ENCODE measurements at places on chromosomes 2 and 18. TPM values are rescaled to one million over a fixed set of nuclear protein-coding genes. Genes with fewer than 3 reads are reported as not detected.

- no peak for DNase-seq
These were observed 17.9 kb upstream of the CAVIN2 start for GRCh38 chr2:191864628-191865374.

The PIEZO2 gene
- total RNA-seq: not detected

DNA sequence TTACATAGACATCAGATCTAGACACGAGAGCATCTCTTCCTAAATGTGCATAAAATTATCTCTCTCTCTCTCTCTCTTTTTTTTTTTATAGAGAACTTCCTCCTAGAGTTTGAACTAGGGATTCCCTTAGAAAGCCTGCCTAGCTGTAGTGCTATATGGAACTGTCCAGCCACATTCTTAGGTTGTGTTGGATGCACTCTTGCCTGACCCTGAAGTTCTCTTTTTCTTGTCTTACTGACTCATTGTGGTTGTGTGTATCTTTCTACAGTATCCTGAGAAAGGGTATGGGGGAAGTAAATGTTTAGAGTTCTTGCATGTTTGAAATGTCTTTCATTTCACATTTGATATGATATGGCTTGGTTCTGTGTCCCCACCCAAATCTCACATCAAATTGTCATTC is 368.2 kb downstream of the CDH2 start:
- no peak for DNase-seq

DNA sequence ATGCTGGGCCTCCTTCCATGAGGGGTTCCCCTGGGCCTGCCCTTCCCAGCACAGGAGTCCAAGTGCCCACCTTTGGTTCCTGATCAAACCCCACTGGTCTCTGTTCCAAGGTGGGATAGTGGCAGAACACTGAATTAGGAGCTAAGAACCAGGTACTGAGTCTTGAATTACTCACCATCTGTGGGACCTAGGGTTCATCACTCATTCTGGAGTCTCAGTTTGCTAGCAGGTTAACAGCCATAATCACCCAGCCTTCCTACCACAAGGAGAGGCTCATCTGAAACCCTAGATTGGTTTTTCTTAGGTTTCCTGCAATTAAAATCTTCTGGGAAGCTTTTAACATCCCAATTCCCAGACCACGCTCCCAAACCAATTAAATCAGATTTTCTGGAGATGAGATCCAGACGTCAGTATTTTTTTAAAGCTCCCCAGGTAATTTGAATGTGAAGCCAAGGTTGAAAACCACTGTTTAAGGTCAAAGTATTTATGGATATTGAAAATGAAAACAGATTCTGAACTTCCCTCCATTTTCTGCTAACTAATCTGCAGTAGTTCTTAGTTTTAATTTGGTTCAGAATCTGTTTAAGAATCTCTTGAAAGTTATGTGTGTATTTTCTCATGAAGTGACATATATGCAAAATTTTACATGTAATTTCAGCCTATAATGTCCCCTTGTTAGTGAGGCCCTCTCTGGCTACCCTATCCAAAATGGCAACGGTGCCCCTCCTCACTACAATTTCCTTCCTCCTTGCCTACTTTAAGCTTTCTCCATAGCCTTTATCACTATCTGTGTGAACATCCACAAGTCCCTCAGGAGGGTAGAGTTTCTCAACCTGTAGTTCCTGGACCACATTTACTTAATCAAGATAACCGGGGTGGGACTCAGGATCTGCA is 166.5 kb upstream of the CXCR4 start:
- DNase-seq: no peak

GRCh38 chr2:6973895-6974545 is 56.8 kb downstream of the RNF144A start:
- no peak for DNase-seq
